WERI-Rb-1 (cell line): ENCODE measurements at places on chromosomes 7 and 10.
A peak's percentile ranks its signal among the peaks of the same experiment; 100 is the strongest.

- peak; percentile 33 for DNase-seq
Measured at GRCh38 chr7:26369593-26369992, 77.9 kb downstream of the SNX10 start.

DNA sequence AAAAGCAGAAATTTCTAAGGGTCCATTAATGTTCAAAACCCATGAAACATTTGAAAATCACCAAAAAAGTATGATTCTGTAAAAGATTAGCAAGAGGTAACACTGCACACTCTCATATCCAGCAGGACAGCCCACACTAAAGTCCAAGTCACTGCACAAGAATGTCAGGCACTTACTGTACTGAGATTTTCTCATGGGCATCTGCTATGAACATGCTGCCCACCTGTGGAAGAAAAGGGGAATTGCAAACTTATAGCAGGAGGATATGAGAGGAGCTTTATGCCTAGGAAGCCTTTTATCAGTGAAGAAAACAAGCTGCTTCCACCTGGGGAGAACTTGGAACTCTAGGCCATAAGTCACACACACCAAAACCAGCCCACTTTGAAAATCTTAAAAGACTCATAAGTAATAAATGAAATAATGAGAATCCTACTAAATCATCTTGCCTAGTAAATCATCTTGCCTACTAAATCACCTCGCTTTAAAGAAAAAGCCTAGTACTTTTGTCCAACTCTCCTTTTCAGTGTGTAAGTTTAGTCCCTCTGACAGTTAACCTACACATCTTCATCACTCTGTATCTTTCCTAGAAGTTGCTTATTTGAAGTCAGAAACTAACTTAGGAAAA lies 46.1 kb downstream of the ARMH3 start:
- peak; percentile 61 for DNase-seq

DNA sequence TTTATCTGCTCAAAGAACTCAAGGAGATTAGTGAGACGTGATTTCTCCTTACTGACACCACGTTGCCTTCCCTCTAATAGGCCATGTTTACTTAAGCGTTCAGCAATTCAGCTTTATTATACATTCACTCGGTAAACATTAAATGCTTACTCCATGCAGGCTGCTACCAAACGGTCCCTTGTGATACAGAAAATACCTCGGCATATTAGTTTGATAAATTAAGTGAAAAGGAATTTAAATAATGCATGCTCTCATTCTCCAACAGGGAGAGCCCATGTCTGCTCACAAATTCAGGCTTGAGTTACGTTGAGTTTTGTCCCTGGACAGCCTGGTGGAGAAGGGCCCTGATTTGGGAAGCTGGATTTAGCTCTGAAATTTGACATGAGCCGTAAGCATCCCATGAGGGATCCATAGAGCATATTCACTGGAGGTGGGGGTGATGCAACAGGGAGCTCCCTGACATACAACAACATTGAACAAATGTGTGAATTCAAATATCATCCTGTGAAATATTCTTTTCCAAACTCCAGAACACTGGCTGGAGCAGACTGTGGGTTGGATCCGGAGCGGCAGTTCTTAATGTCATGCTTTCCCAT lies 86.3 kb downstream of the TBXAS1 start:
- no peak for DNase-seq

- no peak for DNase-seq
Measured at GRCh38 chr7:110750931-110751605, 339.9 kb upstream of the LRRN3 start.

DNA sequence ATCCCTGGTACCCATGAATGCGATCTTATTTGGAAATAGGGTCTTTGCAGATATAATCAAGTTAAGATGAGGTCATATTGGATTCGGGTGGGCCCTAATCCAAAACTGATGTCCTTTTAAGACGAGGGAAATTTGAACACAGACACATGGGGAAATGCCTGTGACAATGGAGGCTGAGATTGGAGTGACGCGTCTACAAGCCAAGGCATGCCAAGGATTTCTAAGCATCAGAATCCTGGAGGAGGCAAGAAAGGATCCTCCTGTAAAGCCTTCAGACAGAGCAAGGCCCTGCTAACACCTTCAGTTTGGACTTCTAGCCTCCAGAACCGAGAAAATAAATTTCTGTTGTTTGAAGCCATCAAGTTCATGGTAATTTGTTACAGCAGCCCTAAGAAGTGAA lies 18.5 kb downstream of the PARP12 start:
- no peak for DNase-seq

DNA sequence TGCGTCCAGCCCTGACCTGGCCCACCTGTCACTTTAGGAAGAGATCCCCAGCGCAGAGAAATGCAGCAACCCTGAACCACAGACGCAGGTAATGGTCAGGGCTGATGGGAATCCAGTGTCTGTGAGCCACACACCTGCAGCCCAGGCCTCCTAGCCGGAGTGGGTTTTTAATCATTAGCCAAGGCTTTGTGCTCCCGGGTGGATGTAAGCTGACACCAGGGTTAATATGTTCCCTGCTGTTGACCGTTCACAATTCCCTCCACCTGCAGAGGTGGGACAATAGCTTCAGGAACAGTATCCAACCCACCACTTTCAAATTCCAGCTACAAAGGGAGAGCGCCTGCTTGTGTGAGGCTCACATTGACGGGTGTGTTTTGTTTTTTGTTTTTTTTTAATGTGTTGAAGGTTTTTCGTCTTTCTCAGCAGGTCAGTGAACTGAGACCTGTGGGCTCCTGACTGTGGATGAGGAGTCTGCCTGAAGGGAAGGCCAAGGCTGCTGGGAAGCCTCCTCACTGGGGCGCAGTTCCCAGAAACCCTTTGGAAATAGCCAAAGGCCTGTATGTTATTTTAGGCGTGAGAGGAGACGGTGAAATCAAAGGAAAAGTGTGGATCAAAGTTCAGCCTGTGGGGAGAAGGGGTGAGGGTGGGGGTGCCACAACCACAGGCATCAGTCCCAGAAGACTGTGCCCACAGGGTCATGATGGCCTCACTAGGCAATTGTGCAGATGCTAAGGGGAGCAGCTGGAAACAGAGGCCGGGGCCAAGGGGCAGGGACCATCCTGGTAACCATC lies 111.1 kb downstream of the TNS3 start:
- peak; percentile 21 for DNase-seq

- no peak for DNase-seq
Measured at GRCh38 chr7:158645842-158646241, 58.2 kb upstream of the PTPRN2 start.

DNA sequence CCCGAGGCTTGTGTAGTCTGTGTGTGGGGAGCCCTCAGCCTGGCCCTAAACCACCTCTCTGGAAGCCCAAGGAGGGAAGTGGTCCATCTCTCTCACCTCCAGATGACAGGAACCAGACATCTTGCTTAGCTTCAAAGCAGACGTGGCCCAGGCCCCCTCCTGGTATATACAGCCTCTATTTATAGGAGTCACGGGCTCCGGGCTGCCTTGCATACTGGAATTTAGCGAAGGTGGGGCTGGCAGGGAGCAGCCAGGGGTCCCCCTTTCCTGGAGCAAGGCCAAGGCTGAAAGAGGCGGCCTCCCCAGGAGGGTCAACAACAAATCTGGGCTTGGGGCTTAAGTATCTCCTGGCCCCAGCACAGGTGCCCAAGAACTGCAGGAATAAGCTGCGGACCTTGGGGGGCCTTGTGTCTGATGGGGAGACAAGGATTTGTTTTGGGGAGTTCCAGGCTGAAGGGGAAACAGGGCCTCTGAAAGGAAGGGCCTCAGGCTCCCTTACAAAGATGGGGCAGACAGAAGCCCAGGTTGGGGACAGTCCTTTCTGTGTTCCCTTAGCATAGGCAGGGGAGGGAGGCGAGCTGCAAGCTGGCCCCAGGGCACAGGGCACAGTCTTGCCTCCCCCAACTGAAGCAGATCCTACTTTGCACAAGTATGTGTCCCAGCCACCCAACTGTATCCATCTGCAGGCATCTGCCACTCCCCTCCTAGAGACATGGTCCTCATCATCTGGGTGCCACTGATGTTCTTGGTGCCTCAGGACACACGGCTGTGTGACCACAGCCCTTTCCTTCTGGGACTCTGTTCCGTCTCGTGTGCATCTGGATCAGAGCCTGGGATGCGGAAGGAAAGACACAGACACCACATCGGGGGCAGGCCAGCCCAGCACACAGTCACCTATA lies 11.9 kb downstream of the ZCCHC24 start:
- no peak for DNase-seq

- DNase-seq: no peak
Measured at GRCh38 chr7:130923930-130924329, 189.9 kb upstream of the KLF14 start.

DNA sequence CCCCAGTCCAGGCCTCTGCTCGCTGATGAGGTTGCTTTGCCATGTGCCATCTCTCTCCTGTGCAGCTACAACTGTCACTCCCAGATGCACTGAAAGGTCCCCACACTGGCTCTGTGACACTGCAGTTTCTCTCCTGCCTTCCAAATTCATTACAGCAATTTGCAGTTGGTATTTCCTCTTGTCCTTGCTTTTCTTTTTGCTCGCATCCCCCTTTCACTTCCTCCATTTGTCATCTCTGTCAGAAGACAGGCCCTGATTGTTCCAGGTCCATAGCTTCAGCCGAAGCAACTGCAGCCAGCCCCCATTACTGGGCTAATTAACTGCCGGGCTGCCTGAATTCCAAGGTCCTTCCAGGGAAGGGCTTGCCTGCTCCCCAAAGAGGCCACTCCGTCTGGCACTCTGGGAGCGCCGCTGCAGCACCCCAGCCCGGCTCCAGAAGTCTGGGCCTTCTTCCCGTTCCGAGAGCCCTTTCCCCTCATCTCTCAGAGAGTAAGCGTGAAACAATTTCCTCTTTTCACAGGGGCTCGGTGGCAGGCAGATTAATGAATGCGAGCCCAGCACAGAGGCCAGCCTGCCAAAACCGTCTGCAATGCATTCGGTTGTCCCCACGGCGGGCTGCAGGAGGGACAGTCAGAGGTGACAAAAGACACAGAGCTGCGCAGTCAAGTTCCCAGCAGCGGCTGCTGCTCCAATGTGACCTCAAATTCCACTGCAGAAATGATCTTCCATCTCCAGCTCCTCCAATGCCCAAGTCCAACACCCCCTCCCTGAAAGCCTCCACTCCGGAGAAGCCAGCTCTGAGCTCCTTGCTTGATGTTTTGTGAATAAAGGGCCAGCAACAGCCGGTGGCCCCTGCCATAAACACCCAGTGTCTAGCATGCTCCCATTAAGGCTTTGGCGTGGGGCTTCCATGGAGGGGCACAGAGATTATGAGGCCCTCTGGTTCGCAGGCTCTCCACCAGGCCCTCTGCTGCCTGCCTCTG lies 279.4 kb upstream of the HABP2 start:
- DNase-seq: no peak

- DNase-seq: peak; percentile 54
Measured at GRCh38 chr10:71314028-71314693, 4.9 kb upstream of the SLC29A3 start.

DNA sequence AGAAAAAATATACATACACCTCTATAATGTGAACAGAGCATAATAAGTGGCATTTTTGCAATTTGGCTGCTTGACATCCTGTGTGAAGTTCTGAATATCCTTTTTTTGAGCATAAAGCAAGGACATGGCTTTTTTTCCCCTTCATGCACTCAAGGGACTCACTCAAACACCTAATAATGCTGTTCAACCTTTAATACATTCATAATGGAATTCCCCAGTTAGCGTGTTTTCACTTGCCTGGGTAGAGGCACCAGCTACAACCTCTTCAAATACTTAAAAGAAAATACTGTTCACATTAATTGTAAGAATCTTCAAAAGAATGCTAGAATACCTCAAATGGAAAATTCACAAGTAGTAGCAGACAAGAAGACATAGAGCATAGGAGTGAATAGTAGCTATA lies 316.8 kb downstream of the PCDH15 start:
- no peak for DNase-seq

GRCh38 chr10:3635697-3636096 lies 149.3 kb downstream of the KLF6 start:
- no peak for DNase-seq

DNA sequence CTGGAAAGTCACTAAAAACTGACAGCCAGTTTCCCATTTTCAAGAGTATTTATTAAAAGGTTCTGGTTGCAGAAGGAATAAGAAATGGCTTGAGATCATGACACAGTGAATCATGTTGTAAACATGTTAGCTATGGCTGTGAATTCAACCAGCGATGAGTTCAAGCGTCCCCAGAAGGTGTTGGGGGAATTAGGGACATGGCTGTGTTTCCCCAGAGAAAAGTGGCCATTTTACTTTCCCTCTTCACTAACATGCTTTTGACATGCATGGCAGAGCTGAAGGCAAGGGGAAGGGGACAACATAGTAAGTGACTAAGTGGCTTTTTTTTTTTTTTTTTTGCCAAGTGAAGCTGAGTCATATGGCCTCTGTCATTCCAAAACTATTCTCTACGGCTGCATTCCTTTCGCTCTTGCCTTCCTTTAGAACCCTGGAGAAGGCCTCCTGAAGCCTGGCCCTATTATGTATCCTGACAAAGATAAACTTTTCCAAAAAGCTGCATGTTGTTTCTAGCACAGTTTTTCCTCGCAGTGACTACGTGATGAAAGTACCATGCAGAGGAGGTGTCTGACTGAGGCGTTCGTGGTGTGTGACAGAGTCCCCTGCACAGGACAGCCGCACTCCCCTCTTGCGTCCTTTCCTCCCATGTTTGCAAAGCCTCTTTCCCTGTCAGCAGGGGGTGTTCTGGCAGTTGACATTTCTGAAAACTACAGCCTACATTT lies 46.9 kb downstream of the EGFR start:
- no peak for DNase-seq

- DNase-seq: no peak
Measured at GRCh38 chr10:102511583-102512274, 8.0 kb downstream of the SUFU start.

- DNase-seq: no peak
Measured at GRCh38 chr10:100413173-100413572, 49.6 kb upstream of the WNT8B start.

GRCh38 chr10:21289271-21289670 lies 236.2 kb downstream of the SKIDA1 start:
- DNase-seq: no peak

- no peak for DNase-seq
Measured at GRCh38 chr10:113023017-113023416, 73.0 kb downstream of the TCF7L2 start.

- no peak for DNase-seq
Measured at GRCh38 chr10:131767716-131768115, 133.1 kb upstream of the PPP2R2D start.

DNA sequence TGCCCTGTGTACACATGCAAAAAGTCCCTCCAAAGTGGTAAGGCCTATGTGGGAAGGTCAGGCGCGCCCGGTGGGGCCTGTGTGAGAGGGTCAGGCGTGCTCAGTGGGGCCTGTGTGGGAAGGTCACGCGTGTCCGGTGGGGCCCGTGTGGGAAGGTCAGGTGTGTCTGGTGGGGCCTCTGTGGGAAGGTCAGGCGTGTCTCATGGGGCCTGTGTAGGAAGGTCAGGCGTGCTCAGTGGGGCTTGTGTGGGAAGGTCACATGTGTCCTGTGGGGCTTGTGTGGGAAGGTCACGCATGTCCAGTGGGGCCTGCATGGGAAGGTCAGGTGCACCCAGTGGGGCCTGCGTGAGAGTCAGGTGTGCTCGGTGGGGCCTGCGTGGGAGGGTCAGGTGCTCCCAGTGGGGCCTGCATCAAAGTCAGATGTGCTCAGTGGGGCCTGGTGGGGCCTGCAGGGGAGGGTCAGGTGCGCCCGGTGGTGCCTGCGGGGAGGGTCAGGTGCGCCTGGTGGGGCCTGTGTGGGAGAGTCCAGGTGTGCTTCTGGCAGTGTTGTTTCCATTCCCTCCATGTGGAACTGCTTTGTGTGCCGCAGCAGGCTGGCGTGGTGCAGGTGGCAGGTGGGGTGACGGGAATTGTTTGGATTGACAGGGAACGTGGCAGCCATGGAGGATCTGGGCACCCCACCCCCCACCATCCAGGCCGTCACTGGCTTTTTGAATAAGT lies 15.4 kb downstream of the LRRC27 start:
- DNase-seq: no peak

GRCh38 chr7:45689011-45689796 lies 115.0 kb downstream of the ADCY1 start:
- no peak for DNase-seq

GRCh38 chr10:71921324-71922027 lies 42.7 kb upstream of the CHST3 start:
- DNase-seq: peak; percentile 82
